ENCODE measurements at places on chromosomes 16 and 17.

GRCh38 chr16:73599351-73599750 lies 551.4 kb upstream of the ZFHX3 start:
- no peak for DNase-seq

GRCh38 chr16:9677301-9677653 lies 505.0 kb downstream of the GRIN2A start:
- DNase-seq, result no peak

GRCh38 chr16:78242239-78242630 lies 142.8 kb downstream of the WWOX start:
- DNase-seq, result no peak

- no peak for DNase-seq
These were observed 1.5 kb downstream of the HOXB5 start for GRCh38 chr17:48592057-48592514.
